ENCODE measurements at places on chromosomes 12 and 14. TPM values are rescaled to one million over a fixed set of nuclear protein-coding genes. Genes with fewer than 3 reads are reported as not detected.

LPAR5 gene
- total RNA-seq = 0.24 TPM

GRCh38 chr14:98433436-98433835, 838.6 kb downstream of the BCL11B start:
- DNase-seq = no peak

- peak; percentile 6 for DNase-seq
Observed at GRCh38 chr14:34620839-34621238, 9.1 kb downstream of the SNX6 start.

GRCh38 chr12:32516230-32516629, 116.9 kb downstream of the FGD4 start:
- DNase-seq = no peak

- DNase-seq = no peak
Observed at GRCh38 chr14:80587096-80587724, 354.3 kb downstream of the CEP128 start.

- DNase-seq = peak; percentile 80
Observed at GRCh38 chr12:96034621-96035282, 635 bp downstream of the LTA4H start.

RERGL gene
- not detected for total RNA-seq

GRCh38 chr14:61080591-61081010, 99.6 kb downstream of the SLC38A6 start:
- DNase-seq = peak; percentile 57

- peak; percentile 60 for DNase-seq
Observed at GRCh38 chr14:57029620-57030253, 219.5 kb upstream of the OTX2 start.

GPR68 gene
- 0.25 TPM for total RNA-seq

KRT71 gene
- total RNA-seq = not detected

ADSS1 gene
- total RNA-seq = 32.2 TPM

- DNase-seq = no peak
Observed at GRCh38 chr12:131101703-131102492, 148.2 kb downstream of the ADGRD1 start.

- DNase-seq = no peak
Observed at GRCh38 chr14:21185491-21185890, 29.6 kb upstream of the OR5AU1 start.

E2F7 gene
- 21.0 TPM for total RNA-seq

- DNase-seq = no peak
Observed at GRCh38 chr14:104382361-104383087, 197.0 kb upstream of the C14orf180 start.

PTCSC3 gene
- total RNA-seq = not detected

- no peak for DNase-seq
Observed at GRCh38 chr12:95733141-95733825, 57.3 kb downstream of the NTN4 start.

- DNase-seq = no peak
Observed at GRCh38 chr12:104011253-104011652, 38.7 kb downstream of the GLT8D2 start.

GRCh38 chr14:33404964-33405574, 466.4 kb downstream of the NPAS3 start:
- DNase-seq = peak; percentile 54

SMCO3 gene
- not detected for total RNA-seq

KCNH3 gene
- 1.9 TPM for total RNA-seq

DNA sequence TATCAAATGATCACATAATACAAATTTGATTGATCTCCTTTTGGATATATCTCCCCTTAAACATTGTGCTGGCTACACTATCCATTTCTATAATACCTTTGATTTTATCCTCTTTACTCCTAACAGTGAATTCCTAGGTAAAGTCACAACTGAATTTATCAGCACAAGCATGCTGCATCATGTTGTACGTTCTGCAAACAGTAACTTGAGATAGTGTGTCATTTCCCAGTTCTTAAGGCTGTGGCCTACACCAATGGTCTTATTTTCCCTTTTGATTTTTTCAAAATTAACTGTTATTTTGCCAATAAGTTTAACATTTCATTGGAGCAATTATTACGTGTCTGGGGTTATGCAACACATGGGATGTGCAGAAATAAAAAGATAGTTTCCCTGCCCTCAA, 24.8 kb downstream of the PRKCH start:
- DNase-seq = no peak

- peak; percentile 62 for DNase-seq
Observed at GRCh38 chr14:91884664-91885063, 17.3 kb upstream of the TC2N start.

MLF2 gene
- total RNA-seq = 393 TPM

- no peak for DNase-seq
Observed at GRCh38 chr12:101235686-101236085, 25.6 kb upstream of the SLC5A8 start.

- DNase-seq = no peak
Observed at GRCh38 chr12:48866052-48866711, 512 bp upstream of the RND1 start.

- DNase-seq = no peak
Observed at GRCh38 chr12:112418273-112418607, 507 bp upstream of the PTPN11 start.

DNA sequence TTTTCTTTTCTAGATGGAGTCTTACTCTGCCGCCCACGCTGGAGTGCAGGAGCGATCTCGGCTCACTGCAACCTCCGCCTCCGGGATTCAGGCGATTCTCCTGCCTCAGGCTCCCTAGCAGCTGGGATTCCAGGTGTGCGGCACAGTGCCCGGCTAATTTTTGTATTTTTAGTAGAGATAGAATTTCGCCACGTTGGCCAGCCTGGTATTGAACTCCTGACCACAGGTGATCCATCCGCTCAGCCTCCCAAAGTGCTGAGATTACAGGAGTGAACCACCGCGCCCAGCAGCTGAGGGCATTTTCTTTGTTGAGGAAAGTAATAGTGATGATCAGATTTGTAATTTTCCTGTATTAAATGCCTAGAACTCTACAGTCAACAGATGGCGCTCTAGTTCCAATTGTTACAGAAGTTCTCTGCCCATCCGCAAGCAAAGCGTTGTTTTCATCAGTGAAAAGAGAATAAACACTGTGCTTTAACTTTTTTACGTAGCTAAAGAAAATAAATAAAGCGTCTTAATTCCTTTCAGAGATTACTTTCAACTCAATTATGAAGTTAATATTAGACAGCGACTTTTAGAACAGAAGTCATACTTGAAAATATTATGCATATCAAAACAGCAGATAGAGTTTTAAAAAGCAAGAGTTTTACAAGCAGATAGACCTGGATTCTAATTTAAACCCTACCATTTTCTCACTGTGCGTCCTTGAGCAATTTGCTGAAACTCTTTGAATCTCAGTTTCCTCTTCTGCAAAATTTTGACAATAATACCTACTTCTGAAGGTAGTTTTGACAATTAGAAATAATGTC, 335.1 kb downstream of the DUSP6 start:
- peak; percentile 72 for DNase-seq

AICDA gene
- total RNA-seq = not detected

DNA sequence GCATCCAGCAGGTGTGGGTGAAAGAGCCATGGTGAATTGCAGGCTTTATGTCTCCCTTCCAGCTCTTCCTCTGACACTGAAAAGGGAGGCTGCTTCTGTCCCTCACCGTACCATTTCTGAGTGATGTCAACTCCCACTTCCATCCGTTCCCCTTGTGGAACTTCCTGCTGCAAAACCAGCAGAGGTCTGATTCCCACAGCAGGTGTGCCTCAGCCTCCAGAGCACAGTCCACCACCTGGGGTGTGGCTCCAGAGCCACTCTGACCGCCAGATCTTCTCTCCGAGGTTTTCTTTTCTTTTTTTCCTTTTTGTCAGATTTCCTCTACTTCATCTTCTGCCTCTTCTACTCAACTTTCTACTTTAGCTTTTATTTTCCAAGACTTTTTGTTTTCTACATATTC, 62.7 kb downstream of the CDC42BPB start:
- no peak for DNase-seq

- no peak for DNase-seq
Observed at GRCh38 chr12:38890102-38890855, 15.1 kb downstream of the CPNE8 start.

GRCh38 chr12:120978296-120979219, at the start of gene HNF1A:
TSS of gene HNF1A (plus strand) at chr12:120978543. CDS start at chr12:120978769, 226 bp downstream.
- DNase-seq = no peak

- DNase-seq = no peak
Observed at GRCh38 chr14:24291446-24292117, 8.0 kb downstream of the DHRS1 start.

EVL gene
- 61.1 TPM for total RNA-seq

CLEC14A gene
- total RNA-seq = 0.70 TPM
